ENCODE measurements at places on chromosomes 4 and X.

GRCh38 chr4:39023059-39023458, 9.2 kb downstream of the TMEM156 start:
- no peak for DNase-seq

GRCh38 chrX:131709553-131709952, 165.7 kb downstream of the OR13H1 start:
- DNase-seq = no peak

GRCh38 chrX:49978176-49978575, 55.8 kb downstream of the CLCN5 start:
- DNase-seq = no peak

DNA sequence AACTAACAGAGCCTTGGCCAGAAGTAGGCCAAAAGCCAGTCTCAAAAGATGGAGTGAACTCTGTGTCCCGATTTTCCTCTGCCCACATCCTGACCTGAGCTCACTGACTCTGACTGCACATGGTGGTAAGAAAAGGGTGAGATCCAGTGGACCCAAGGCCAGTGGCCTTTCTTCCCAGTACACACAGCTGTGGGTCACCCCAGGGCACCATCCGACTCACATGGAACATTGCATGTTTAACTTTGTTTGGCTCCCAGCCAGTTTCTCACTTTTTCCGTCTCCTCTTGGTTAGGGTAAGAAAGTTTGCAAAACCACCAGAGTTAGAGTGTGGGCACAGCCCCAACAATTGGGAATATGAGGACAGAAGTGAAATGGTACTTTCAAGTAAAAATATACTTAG, 69.8 kb downstream of the GAB1 start:
- no peak for DNase-seq

DNA sequence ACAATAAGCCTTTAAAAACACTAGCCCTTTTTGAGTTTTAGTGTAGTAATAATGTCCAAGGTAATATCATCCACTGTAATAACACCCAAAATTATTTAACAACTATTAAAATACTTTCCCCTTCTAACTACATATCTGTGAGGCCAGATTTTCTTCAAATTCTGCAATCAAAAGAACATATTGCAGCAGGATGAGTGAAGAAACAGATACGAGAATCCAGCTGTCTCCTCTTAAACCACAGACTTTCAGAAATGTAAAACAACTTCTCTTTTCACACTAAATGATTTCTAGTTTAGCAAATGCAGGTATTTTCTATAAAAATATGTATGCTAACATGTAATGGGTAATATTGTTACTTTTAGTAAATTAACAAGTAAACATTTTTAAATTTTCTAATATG, 148.9 kb downstream of the PRDM5 start:
- no peak for DNase-seq

- DNase-seq = no peak
Measured at GRCh38 chr4:86976801-86977485, 42.1 kb downstream of the AFF1 start.

DNA sequence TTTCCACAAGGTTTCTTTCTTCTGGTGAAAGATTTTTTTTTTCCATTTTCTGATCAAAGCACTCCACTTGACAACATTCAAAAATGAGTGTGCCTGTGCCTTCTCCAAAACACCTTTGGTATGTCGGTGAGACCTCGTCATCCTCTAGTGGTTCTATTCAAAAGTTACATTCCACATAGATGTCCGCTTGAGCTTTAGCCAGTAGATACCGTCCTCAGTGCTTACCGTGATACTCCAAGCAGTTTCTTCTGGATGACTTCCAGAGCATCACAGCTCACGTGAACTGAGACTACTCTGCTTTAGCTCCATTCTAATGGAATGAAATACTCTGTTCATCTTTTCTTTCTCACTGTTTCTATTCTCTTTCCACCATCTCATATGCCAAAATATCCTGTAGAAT, 38.2 kb upstream of the VEGFC start:
- DNase-seq = no peak

DNA sequence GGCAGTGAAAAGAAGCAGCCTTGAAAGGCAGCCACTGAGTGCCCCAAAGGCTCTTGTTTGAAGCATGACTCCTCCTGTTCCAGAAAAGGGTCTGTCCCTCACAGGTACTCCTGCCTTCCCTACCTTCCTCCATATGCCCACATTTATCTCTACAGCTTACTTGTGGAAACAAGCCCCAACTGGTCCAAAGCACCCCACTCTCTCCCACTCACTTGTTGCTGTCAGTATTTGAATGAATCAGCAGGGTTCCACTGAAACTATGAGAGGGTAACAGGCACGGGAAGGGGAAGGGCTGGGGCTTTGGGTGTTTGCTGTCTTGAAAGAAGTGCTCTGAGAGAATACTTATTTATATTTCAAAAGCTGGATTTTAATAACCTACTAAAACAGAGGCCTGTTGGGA, 34.9 kb downstream of the GPR143 start:
- DNase-seq = no peak

DNA sequence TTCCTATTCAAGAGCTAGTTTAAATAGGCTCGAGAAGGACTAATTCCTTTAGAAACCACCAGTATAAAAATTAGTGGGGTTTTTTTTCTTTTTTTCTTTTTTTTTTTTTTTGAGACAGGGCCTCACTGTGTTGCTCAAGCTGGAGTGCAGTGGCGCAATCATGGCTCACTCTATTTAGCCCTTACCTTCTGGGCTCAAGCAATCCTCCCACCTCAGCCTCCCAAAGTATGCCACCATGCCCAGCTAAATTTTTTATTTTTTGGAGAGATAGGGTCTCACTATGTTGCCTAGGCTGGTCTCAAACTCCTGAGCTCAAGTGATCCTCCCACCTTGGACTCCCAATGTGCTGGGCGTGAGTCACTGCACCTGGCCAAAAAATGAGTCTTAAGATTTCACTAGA, 52.8 kb downstream of the APOO start:
- no peak for DNase-seq

- DNase-seq = no peak
Measured at GRCh38 chr4:3134201-3134600, 59.7 kb downstream of the HTT start.

GRCh38 chrX:68732906-68733493, 85.5 kb downstream of the STARD8 start:
- peak; percentile 51 for DNase-seq

DNA sequence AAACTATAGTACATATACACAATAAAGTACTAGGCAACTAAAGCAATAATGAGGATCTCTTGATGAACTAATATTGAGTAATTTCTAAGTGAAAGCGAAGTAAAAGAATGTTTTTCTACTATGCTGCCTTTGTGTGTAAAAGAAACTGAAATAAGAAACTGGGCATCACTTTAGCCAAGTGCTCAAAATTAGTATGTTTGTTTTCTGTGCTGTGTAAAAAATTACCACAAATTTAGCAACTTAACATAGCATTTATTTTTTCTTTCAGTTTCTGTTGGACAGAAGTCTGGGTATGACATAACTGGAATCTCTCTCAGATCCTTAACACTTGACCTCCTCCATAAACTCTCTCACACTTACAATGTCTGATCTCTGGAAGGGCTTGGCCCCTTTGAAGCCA, 687.1 kb upstream of the MAGEB2 start:
- no peak for DNase-seq

GRCh38 chr4:120007191-120007871, 59.3 kb downstream of the MAD2L1 start:
- no peak for DNase-seq

DNA sequence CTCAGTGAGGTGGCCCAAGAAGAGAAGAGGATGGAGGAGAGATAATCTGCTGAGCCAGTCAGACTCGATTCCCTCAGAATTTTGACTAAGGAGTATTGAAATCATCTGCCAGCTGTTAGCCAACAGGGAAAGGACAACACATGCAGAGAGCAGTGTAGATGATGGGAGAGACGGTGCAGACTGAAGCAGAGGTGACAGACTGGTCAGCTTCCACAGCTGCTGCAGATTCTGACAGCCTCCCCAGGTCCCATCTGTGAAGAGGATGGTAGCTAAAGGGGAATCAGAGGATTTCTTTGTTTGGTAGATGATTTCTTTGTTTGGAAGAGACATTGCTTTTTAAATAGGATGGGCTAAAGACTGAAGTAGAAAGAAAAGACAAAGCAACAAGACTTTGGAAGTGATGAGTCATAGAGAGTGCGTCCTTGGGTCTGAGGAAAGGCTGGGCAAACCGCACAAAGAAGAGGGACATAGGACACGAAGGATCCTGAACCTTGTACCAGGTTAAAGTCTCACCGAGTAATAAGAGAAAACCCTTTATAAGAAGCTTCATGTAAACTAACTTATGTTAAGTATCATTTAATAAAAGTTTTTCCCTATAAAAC, 27.6 kb downstream of the INTU start:
- no peak for DNase-seq

- no peak for DNase-seq
Measured at GRCh38 chr4:6152869-6153705, 47.3 kb downstream of the JAKMIP1 start.

DNA sequence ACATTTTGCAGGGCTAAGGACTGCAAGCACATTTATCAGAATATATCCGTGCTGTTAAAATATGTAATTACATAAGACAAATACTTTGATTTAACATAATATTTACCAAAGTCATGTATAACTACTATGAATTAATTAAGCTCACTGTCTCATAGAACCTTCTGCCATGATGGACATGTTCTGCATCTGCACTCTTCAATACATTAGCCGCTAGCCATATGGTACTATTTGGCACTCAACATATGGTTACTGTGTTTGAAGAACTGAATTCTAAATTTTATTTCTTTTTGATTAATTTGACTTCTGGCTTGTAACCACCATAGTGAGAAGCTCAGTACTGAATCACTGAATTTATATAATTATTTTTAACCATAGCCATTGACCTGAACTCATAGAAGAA, 427.0 kb upstream of the TRAM1L1 start:
- no peak for DNase-seq

DNA sequence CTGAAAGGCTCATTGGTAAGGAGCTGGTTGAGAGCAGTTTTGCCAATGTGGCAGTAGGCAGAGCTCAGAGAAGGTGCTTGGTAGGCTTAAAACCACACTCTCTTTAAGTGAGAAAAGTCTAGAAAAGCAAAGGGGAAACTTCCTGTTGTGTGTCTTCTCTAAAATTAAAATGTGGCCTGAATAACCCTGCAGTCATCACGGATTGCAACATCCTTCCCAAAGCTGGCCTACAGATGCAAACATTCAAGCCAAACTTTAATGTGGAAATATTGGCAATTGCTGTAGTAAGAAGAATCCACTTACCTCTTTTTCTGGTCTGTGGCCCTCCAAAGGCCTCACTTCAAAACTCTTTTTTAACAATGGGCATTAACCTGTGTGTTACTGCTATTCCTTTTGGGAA, 348.5 kb downstream of the OPHN1 start:
- no peak for DNase-seq

GRCh38 chrX:119427024-119427794, 28.1 kb downstream of the SLC25A43 start:
- no peak for DNase-seq

- DNase-seq = no peak
Measured at GRCh38 chr4:89245459-89245858, 62.1 kb downstream of the GPRIN3 start.

DNA sequence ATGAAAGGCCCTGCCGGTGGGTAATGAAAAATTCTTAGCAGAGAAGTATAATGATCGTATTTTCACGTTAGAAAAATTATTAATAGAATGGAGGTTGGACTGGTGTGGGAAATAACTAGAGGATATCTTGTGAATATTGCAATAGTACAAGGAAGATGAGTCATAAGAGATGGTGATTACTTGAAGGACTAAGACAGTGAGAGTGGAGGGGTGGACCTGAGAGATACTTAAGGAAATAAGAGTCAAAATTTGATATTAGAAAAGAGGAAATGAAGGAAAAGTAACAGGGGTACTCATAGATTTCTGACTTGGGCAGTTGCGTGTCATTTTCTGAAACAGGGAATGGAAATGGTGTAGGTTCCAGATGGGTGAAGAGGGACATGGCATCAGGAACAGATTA, 1.7 kb upstream of the USP53 start:
- DNase-seq = no peak

DNA sequence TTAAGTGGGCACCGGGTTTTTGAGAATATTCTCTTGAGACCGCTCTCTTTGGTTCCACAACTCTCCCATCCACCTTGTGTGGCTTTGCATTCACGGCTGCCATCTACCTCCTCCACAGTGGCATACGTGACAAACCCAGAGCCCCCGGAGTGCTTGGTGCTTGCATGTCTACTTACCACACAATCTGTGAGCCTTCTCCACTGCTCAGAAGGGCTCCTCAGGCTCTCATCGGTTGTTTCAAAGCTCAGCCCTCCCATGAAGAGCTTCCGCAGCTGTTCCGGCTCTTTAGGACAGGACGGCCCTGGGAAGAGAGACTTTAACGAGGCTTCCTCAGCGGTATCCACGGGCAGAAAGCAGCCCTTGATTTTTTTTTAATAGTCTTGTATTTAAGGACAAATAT, 167.6 kb upstream of the ANK2 start:
- DNase-seq = no peak

DNA sequence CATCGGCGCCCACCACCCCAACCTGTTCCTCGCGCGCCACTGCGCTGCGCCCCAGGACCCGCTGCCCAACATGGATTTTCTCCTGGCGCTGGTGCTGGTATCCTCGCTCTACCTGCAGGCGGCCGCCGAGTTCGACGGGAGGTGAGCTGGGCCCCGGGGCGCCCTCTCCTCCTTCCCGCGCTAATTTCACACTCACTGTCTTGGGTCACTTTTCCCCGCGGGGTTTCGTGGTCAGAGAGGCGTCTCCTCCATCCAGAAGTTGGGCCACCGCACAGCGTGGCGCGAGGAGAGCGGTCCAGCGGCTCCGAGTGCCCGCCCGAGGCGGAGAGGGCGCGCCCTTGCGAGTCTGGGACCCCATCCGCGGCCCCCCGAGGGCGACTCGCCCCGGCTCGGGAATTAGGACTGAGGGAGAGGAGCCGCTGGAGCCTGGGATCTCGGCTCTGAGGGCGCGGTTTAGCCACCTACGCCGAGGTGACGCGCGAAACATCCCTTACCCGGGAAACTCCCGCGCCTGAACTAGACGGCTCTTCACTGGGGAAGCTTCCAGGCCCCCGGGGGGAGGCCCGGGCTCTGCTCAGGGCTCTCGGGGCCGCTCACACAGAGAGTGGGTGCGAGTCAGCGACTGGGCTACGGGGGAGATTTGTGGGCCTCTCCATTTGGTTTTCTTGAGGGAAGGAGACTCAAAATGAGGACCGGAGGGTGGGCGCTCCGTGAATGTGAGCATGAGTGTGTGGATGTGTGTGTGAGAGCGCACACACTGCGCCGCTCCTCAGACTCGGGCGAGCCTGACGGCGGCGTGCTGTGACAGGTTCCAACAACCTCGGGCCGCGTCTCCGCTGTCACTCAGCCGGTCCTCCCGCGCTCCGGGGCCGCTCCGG, 551 bp downstream of the NPNT start:
- DNase-seq = no peak

DNA sequence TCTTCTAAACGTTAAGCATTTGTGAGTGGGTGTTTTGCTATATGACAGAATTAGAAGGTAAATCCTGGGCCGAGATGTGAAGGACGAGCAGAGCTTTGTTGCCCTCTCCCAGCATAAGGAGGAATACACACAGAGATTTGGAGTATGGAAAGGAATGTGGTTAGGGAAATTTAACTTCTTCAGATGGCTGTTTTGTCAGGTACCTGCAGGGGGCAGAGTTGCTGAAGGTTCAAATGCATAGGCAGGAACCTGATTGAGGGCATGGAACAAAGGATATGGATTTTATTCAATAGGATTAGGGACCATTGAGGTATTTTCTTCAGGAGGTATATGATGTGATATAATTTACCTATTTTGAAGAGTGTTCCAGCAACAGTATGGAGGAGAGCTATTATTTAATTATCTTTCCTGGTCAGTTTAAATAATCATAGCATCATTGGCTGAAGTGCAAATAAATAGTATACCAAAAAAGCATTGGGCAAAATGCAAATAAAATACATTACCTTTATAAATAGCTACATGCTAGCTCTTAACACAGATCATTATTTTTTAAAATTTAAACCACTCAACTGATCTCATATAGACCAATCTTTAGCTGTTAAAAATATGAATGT, 143.6 kb downstream of the SLIT2 start:
- peak; percentile 0 for DNase-seq
